T-helper 2 cell (primary cell): ENCODE measurements at places on chromosomes 3 and 15.

DNA sequence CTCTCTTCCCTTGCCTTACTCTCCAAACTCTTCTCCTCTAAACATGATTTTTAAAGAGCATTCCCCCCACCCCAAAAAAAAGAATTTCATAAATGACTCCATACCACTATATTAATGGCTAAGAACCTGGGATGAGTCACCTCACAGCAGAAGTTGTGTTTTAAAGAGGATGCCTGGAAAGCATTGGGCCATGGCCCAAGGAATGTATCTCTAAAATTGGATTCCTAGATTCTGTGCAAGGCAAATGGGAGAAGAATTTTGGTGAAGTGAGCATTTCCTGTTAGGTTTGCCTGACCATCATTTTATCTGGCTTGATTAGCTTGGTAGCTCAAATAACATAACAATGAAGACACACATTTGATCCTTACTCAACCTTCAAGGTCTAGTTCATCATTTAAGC is 251.4 kb downstream of the NR1D2 start:
- no peak for DNase-seq

GRCh38 chr3:106482451-106482850 is 613.6 kb upstream of the CBLB start:
- DNase-seq: no peak

DNA sequence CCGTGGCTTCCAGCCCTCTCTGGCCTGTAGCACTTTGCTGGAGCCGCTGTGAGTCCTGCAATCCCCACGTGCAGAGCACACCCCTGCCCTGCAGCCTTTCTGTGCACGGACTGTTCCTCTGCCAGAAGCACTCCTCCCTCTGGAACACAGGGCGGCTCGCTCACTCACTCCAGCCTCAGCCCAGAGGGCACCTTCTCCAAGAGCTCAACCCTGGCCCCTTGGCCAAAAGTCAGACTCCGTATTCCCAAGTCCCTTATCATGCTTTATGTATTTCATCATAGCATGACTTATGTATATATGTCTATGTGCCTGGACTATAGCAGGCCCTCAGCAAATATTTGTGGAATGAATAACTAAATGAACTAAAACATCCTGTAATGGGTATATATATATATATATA is 63.2 kb downstream of the ASB7 start:
- no peak for DNase-seq

GRCh38 chr15:92808598-92809063 is 91.5 kb upstream of the CHD2 start:
- no peak for DNase-seq

- no peak for DNase-seq
Observed at GRCh38 chr3:120432150-120432860, 18.5 kb downstream of the FSTL1 start.

GRCh38 chr3:187208159-187208558 is 10.9 kb downstream of the RTP1 start:
- DNase-seq: no peak

- no peak for DNase-seq
Observed at GRCh38 chr3:55194376-55194775, 266.5 kb upstream of the LRTM1 start.

GRCh38 chr15:33453761-33454160 is 143.0 kb downstream of the RYR3 start:
- no peak for DNase-seq

- no peak for DNase-seq
Observed at GRCh38 chr3:98561727-98562521, 30.1 kb downstream of the GPR15 start.

- no peak for DNase-seq
Observed at GRCh38 chr3:177150218-177150916, 46.9 kb downstream of the TBL1XR1 start.

DNA sequence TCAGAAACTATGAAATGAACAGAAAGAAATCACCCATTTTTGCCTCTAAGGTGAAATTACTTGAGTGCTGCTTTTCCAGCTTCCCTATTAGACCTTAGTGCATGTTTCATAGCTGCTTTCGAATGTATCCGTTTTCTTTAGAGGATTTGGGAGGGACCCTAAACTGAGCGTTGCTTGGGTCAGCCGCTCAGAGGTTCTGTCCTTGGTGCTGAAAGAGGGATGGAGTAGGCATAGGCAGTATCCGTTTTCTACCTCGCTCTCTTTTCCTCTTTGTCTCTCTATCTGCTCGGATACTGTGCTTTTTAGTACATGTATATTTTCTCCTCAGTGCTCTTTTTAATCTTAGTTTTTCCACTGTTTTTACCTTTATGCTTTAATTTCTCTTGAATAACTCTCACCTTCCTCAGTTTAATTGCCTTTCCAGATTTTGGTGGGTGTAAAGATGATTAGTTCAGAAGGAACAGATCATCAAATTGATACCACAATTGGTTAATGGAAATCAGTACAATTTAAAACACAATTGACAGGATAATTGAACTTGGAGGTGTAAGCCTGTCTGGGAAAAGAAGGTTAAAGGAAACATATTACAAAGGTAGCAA is at the start of gene DRD3:
DRD3 (minus strand) TSS at position 283 of the 599 bp plus-strand sequence. CDS start 7,060 bp downstream, outside the sequence.
- DNase-seq: no peak

GRCh38 chr3:188067932-188068331 is 86.0 kb upstream of the LPP start:
- no peak for DNase-seq

DNA sequence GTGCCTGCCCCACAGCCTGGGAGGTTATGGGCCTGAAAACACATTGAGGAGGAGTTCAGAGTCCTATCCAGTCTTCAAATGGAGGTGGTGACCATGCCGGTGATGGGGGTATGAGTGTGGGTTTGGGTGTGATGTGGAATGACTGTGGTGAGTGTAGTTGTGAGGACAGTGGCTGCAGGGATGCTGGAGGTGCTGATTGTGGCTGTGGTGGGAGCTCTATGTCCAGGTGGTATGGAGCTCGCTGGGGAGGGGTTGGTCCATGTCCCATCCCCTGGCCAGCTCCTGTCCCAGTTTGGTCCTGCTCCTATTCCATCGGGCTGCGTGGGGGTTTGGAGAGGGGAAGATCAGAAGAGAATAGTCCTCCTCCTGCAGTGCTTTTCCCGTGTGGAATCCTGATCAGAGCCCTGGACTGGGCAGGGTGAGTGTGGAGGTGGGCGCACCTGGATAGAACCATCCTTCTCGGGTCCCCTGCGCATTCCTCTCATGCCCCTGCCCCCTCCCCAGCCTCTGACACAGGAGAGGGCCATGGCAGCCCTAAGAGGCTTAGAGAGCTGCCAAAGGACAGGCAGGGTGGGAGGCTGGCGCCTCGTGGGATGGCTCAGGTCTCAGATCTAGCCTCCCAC is 23.0 kb upstream of the GOLGA6C start:
- no peak for DNase-seq

GRCh38 chr3:187369089-187369447 is 883 bp downstream of the RTP4 start:
- no peak for DNase-seq

- DNase-seq: no peak
Observed at GRCh38 chr3:123289391-123290106, 87.8 kb downstream of the SEC22A start.

- DNase-seq: no peak
Observed at GRCh38 chr15:57861815-57862586, 155.5 kb downstream of the POLR2M start.

DNA sequence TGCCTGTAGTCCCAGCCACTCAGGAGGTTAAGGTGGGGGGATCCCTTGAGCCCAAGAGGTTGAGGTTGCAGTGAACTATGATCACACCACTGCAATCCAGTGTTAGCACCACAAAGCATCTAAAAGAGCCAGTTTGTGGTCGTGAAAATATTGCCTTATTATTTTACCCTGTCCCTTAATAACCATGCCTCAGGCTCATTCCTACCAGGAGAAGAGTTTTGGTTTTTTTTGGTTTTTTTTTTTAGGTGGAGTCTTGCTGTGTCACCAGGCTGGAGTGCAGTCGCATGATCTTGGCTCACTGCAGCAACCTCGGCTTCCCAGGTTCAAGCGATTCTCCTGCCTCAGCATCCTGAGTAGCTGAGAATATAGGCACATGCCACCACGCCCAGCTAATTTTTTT is 17.9 kb upstream of the AVEN start:
- no peak for DNase-seq

- DNase-seq: peak; percentile 47
Observed at GRCh38 chr3:71372911-71373637, 210.5 kb downstream of the FOXP1 start.

DNA sequence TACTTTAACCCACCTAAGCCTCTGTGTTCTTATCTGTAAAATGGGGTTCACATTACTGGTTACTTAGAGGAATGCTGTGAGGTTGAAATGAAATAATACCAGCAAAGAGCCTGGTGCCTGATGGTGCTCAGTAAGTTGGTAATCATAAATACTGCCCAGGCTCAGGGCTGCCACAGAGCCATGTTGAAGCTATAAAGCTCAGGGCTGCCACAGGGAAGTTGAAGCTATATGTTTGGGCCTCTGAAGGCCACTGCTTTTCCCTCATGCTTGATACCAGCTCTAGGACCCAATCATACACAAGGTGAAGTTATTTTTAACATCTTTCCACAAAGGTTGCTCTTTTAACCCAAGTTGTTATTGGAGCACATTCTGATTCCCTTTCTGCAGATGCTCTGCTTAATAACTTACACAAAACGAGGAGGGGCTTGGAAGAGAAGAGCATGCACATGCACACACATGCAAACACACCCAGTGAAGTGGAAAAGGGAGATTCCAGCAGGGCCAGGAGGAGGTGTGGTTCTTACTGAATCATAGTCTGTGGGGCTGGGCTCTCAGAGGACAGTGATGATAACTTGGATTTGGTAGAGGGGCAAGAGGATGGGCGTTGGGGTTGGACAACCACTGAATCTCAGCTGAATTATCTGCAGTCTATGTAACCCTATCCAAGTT is 17.4 kb downstream of the PARP14 start:
- no peak for DNase-seq

DNA sequence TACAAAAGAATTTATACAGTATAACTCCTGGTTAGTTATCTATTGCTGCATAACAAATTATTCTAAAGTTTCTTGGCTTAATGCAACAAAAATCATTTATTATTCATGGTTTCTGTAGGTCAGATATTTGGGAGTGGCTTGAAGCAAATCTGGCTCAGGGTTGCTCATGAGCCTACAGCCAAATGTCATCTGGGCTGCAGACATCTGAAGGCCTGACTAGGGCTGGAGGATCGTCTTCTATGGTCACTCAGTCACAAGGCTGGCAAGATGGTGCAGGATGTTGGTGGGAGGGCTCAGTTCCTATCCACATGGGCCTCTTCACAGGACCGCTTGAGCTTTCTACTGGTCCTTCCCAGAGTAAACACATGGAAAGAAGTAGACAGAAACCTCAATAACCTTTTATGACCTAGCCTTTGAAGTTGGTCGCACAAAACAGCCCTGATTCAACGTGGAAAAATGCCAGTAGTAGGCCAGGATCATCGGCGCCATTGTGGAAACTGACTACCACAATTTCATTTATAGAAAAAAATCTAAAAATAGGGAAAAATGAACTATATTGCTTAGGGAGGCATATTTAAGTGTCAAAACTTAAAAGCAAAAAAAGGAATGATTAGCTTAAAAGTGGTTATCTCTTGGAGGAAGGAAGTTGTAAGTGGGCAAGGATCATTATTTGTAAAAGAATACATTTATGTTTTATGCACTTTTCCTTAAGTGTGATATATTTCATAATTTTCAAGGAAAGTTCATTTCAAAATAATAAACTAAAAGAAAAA is 9.9 kb upstream of the MITF start:
- no peak for DNase-seq

- no peak for DNase-seq
Observed at GRCh38 chr3:10806006-10806405, 10.0 kb upstream of the SLC6A11 start.

GRCh38 chr3:62325896-62326295 is 47.5 kb downstream of the FEZF2 start:
- no peak for DNase-seq

GRCh38 chr3:50256978-50257890 is 11.7 kb upstream of the SEMA3B start:
- no peak for DNase-seq

DNA sequence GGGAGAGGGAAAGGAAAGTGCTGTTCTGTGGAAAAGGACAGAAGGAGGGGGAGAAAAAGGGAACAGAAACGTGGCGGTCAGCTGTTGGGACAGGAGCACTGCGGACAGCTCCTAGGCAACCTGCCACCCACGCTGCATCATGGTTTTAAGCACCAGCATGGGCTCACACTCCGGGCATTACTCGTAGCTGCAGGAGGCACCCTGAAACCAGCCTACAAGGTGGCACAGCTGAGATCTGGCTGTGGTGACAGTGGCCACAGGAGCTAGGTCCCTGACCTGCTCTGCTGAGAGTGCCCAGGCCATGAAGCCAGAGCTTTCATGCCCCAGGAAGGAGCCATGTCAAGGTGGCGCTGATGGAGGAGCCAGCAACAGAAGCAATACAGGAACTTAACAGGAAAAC is 161.4 kb upstream of the ST8SIA2 start:
- DNase-seq: no peak

- DNase-seq: no peak
Observed at GRCh38 chr3:25428789-25429335, 799 bp downstream of the RARB start.

DNA sequence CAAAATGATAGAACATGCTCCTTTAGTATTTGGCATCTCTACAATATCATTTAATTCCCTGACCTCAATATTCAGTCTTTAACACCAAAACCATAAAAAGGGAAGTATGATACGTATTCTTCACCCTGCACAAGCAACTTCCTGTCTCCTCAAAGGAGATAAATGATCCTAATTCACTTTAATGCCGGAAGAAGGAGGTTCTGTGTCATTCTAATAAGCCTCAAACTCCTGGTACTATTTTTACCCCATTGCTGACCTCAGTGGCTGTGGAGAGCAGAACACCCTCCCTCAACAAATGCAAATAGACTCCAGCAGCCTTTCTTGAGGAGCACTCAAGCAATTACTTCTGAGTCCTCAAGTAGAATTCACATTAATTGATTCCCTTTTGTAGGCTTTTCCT is 173.3 kb downstream of the TMEM108 start:
- DNase-seq: no peak

DNA sequence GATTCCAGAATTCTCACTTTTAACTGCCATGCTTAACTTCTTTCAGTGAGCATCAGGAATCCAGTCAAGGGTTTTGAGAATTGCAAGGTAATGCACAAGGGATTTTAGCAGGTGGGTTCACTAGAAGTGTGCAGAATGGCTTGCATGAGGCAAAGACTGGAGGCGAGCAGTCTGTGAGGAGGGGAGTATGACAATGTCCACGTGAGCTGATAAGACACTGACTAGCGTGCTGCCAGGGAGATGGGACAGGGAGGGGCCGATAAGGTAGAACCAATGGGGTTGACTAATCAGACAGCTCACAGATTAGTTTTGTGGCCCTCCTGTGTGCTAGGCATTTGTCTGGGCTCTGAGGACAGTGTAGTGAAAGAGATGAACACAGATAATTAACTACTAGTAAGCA is 102.0 kb upstream of the DAZL start:
- DNase-seq: no peak
